NCI-H226 (cell line): ENCODE measurements at places on chromosomes 13 and 19.

GRCh38 chr13:47220453-47221140, 323.7 kb upstream of the HTR2A start:
- DNase-seq = peak; percentile 60

GRCh38 chr13:51601601-51602565, 17.6 kb downstream of the WDFY2 start:
- DNase-seq = no peak

GRCh38 chr19:46733690-46734292, 12.1 kb upstream of the FKRP start:
- no peak for DNase-seq

DNA sequence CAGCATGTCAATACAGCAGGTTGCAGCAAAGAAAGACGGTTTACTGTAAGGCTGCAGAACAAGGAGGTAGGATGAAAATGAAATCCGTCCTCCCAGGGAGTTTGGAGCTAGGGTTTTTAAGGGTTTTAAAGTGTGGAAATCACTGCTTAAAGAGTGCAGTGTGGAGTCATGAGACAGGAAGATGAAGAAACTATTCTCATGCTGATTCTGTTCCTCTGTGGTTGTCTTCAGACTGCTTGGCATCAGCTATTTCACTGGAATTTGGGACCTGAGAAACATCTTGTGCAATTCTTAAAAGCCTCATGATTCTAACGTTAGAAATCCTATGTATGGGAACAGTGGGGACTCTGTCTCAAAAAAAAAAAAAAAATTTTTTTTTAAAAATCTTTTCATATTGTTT, 11.4 kb downstream of the ZNF331 start:
- no peak for DNase-seq

- no peak for DNase-seq
Observed at GRCh38 chr13:76958841-76959432, 10.6 kb downstream of the ACOD1 start.
